ENCODE measurements at places on chromosomes 4 and X.

DNA sequence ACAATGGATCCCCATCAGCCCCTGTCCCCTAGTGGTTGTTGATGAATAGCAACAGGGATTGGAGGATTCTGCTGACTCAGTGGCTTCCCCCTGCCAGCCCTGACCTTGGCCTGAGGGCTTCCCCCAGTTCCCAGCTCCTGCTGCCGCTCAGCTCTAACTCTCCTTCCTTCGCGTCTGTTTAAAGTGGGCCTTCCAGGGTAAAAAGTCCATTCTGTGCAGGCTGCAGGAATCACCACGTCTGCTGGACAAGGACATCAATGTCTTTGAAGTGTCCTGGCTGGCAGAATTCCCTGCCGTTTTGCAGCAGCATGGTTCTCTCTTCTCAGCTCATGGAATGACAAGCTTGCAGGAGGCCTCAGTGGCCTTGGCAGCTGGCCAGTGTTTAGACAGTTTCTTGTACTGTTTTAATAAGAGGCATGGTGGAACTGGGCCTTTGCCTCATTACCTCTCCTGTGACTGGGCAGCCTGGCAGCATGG, 152.5 kb upstream of the STX18 start:
- DNase-seq: no peak

DNA sequence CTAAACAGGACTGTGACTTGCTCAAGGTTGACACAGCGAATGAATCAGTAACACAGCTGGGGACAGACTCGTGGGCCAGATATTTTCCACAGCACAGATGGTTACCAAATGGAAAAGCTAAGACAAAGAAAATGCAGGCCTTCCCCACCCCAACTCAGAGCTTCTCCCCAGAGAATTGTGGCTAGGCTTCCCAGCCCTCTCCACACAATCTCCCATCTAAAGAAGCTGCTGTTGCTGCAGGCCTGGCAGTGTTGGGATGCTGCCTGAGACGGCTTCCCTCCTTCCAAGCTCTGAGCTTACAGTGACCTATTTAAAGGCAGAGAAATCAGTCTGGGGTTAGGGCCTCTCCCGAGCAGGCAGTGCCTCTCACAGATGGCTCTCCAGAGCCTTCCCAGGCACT, 46.5 kb upstream of the PGRMC1 start:
- no peak for DNase-seq

DNA sequence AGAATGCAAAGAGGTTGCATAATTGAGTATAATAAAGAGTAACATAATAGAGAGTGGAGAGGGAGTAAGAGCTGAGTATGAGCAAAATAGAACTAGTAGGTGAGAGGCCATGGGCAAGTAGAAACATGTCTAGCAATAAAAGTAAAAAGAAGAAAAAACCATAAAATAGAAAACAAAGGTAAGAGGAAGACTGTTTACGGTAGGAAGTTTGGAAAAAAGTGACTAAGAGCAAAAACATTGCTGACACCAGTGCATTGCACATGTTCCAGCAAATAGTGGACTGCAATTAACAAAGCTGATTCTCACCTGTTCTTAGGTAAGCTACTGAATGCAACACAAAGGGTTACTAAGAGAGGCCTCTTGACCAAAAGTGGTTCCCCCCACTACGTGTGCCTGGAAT, 202.9 kb downstream of the TEX13A start:
- no peak for DNase-seq

- DNase-seq: no peak
These were observed 10.2 kb downstream of the SAP30 start for GRCh38 chr4:173380987-173381386.

GRCh38 chrX:22220941-22221340, 51.8 kb upstream of the CBLL2 start:
- DNase-seq: no peak

GRCh38 chrX:53421125-53421524, 1.3 kb downstream of the SMC1A start:
- no peak for DNase-seq

GRCh38 chr4:5887011-5887360, 5.9 kb downstream of the CRMP1 start:
- DNase-seq: no peak

DNA sequence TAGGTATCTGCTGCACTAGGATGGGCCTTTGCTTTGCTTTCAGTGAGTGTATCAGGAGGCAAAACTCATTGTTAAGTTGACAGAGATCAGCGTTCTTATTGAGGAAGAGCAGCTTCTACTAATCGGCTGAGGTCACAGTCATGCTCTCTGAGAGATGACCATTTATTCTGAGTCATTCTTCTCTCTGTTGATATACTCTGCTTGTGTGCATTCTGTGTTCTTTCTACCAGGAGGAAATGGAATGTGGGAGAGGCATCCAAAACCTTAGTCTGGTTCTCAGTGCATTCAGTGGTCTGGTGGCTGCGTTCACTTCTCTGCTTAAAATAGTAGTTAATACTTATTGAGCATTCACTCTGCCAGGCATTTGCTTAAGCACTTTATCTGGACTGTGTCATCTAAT, 66.2 kb downstream of the RRAGB start:
- no peak for DNase-seq

DNA sequence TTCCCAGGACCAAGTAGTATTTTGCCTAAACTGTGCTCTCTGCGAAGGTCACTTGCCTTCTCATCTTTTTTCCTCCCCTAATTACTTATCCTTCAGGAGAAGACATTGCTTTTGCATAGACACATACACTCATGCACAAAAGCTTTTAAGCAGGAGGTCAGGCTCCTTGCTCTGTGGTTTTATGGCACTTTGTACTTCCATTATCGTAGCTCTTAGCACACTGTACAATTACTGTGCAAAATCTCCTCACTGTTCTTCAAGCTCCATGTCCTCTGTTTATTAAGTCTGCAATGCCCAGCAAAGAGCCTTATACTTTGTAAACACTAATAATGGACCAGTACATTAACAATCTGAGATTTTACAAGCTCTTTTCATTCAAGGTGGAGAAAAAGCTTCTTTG, 188.4 kb upstream of the GNPDA2 start:
- no peak for DNase-seq

DNA sequence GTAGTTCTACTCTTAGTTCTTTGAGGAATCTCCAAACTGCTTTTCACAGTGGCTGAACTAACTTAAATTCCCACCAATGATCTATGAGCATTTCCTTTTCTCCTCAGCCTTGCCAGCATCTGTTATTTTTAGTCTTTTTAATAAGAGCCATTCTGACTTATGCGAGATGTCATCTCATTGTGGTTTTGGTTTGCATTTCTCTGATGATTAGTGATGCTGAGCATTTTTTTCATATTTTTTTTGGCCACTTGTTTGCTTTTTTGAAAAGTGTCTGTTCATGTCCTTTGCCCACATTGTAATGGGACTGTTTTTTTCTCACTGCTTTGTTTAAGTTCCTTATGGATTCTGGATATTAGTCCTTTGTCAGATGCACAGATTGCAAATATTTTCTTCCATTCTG, 21.5 kb upstream of the PHKA1 start:
- no peak for DNase-seq

DNA sequence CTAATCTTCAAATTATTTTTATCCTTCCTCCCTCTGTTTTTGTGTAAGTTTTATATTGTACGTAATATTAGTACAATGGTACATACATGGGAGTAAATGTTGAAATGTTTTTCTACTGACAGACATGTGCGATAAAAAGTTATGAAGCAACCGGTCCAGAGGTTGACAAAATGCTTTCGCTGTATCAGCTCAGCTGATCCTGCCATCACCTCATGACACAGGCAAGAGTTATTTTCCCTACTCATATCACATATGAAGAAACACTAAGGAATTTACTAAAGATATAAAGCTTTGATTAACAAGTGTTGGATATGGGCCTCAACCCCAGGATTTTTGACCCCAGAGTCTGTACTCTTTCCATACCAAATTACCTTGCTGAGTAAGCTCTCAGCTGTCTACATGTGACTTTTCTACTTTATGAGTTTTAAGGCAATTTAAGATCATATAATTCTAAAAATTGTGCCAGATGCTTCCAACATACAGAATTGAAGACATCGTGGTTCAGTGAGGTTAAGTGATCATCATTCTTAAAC, 50.0 kb downstream of the CLCN5 start:
- no peak for DNase-seq

GRCh38 chr4:137677863-137678262, 145.6 kb upstream of the PCDH18 start:
- DNase-seq: no peak

GRCh38 chrX:19795307-19795706, 92.1 kb downstream of the SH3KBP1 start:
- no peak for DNase-seq

- no peak for DNase-seq
These were observed 436.0 kb upstream of the INTU start for GRCh38 chr4:127196655-127197352.

DNA sequence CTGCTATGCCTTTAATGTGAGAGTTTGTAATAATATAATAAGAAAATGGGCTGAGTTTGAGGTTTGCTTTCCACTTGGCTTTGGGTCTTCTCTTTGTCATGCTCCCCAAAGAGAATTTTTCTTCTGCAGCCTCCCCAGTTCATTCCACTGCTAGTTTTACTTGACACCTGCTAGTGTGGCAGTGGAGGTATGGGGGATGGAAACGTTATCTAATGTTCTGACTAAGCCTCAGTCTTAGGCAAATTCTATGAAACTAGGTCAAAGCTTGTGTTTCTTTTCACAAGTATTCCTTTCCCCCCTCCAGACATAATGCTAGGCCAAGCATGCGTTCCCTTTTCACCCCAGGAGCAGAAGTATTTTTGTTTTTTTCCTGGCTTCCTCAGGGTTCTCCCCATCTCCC, 67.5 kb downstream of the PPP1R2C start:
- no peak for DNase-seq

- no peak for DNase-seq
These were observed 62.9 kb downstream of the MAOA start for GRCh38 chrX:43718956-43719355.

GRCh38 chr4:180169394-180169793, 2073.8 kb upstream of the TENM3 start:
- no peak for DNase-seq

GRCh38 chrX:618761-619450, 11.7 kb upstream of the SHOX start:
- DNase-seq: peak; percentile 18

GRCh38 chr4:162499478-162499877, 335.7 kb upstream of the FSTL5 start:
- no peak for DNase-seq

- no peak for DNase-seq
These were observed 194.7 kb downstream of the GALNTL6 start for GRCh38 chr4:172007889-172008288.

DNA sequence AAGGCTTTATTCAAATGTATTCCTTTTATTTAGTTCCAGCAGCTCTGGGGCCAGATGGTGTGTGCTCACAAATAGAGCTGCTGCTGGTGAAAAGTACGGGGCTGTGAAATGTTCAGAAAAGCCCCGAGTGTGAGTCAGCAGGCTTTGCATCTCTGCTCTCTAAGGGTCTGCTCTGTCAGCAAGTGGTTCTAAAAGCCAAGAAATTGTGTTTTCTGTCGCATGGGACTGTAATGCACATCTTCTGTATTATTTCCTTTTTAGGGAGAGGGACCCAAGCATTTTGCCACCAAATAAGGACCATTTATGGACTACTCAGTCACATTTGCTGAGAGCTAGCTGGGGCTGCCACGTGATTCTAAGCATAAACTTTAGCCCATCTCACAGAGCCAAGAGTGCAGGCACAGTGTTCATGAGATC, 82.9 kb upstream of the NHS start:
- no peak for DNase-seq

GRCh38 chr4:2177443-2178093, 64.4 kb downstream of the HAUS3 start:
- no peak for DNase-seq

- DNase-seq: no peak
These were observed 420.6 kb upstream of the PABPC4L start for GRCh38 chr4:134622199-134622598.

Measured in GM20000 (cell line).